Mesenchymal stem cell (in vitro differentiated cells and primary cell): ENCODE measurements at places on chromosomes 7 and 10.

DNA sequence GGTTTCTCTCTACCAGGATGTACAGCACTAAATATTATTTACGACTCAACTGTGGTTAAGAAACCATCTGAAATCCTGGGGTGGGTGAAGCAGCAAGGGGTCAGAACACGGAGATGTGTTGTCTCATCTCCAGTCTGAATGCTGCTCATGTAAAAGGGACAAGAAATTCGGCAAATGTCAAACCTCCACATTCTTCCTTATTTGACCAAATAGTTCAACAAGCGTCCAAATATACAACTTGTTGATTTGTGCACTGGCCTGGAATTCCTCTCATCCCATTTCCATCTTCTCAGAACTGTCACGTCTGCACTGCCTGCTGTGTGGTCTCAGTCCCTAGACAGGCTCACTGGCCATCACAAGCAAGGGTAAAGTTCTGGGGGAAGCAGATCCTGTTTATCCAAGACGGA lies 520.0 kb downstream of the PARD3 start:
- DNase-seq: peak; percentile 88

DNA sequence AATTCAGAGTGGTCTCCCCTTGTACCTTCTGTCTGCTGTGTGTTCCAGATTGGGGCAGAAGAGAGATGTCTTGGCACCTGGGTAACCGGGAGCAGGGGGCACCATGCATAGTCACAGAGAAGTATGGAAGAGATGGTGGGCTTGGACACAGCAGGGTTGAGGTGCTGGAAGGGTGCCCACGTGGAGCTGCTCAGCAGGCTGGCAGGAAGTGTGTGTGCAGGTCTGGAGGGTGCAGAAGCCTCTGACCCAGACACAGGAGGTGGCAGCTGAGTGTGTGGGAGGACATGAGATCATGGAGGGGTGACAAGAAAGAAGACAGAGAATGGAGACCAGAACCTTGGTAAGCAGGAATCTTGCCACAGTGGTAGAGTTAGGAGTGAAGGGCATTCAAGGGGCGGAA lies 42.3 kb upstream of the DUSP5 start:
- no peak for DNase-seq

DNA sequence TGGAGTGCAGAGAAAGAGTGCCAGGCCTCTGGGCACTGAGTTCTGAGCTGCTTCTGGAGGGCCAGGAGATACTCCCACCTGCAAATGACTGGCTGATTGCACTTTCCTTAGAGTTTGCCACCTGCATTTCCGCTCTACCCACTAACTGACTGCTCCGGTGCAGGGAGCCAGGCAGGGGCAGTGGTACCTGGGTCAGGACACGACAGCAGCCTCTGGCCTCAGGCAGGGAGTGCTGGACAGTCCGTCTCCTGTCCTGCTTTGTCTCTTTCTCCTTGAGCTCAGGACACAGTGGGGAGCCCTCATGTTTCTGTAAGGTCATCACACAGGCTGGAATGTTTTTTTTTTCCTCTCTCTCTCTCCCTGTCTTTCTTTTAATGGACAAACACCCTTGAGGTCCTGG lies 252.0 kb downstream of the DPP6 start:
- no peak for DNase-seq

DNA sequence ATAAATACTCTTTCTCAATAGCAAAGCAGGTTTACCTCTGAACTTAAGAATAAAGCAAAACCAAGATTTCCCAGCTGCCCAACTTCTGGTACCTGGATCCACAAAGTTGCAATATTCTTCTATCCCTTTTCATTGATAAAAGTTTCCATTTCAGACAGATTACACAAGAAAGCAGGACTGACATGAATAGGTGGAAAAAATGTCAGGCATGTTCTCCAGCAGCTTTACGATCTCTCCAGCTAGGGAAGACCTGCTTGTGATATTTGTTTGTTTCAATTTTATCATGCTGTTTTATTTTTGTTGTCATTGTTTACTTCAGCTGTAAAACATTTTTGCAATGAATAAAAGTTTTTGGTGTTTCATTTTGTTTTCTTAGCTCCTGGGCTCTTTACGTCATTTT lies 9.0 kb downstream of the RGS10 start:
- DNase-seq: peak; percentile 35
